HT1080 (cell line): ENCODE measurements at places on chromosomes 11 and 22.
A peak's percentile ranks its signal among the peaks of the same experiment; 100 is the strongest.

- no peak for DNase-seq
These were observed 9.1 kb upstream of the POU2AF2 start for GRCh38 chr11:111236383-111236782.

DNA sequence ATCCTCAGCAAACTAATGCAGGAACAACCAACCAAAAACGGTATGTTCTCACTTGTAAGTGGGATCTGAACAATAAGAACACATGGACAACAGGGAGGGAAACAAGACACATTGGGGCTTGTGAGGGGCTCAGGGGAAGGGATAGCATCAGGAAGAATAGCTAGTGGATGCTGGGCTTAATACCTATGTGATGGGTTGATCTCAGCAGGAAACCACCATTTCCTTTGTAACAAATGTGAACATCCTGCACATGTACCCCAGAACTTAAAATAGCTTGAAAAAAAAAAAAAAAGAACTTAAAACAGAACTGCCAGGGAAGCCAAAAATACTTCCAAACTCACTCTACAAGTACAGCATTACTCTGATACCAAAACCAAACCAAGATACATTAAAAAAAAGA, 33.8 kb downstream of the CASP4 start:
- DNase-seq, result no peak

DNA sequence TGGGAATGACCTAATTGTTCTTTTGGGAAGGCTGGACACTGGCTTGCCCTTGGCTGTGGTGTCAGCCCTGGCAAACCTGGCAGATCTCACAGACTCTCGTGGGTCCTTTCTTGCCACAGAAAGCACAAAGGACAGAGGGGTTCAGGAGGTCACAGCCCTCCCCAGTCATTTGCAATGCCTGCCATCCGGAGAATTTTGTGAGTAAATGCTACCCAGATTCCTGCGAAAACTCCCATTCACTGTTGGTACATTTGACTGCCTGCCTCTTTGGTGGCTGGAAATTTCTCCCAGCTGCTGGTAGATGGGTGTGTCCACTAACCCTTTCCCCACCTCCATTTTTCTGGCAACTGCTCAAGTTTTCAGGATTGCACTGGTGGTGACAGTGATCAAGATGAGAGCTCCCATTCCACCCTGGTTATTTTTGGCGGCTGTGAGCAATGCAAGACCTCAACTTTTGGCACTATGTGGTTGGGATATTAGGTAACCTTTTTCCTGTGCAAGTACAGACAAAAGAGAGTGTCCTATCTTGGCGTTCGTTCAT, 155.7 kb downstream of the NAV2 start:
- peak; percentile 79 for DNase-seq

DNA sequence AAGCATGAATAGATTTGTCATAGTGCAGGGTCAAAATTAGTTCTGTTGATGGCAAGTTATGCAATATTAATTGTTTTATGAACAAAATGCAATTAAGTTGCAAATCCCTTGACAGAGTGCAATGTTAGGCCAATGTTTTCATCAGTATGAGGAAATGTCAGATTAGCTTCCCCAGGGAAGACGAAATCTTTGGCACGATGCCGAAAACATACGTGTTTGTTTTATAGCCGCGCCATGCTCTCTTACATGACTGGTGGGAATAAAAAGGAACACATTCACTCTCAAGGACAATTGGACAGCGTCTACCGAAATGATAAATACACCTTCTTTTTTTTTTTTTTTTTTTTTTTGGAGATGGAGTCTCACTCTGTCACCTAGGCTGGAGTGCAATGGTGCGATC, 27.0 kb downstream of the MFNG start:
- DNase-seq, result no peak

GRCh38 chr11:33211580-33211979, 45.6 kb upstream of the HIPK3 start:
- peak; percentile 33 for DNase-seq

DNA sequence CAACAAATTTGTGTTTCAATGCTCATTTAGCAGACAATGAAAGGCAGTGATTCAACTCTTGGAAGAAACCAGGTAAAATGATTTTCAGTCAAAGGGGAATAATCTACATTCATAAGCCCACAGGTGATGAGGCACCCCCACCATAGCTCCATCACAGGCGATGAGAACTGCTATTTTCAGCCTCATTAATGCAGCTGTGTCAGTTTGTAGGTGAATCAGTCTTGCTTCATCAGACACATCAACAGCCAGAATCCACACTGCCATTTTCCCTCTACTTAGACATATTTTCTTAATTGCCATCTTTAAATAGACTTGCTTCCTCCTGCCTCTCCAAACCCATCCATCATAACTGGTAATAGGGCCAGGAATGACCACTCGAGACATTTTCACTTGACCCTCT, 701.0 kb downstream of the OPCML start:
- DNase-seq, result no peak

GRCh38 chr11:118868659-118869058, 15.0 kb upstream of the CXCR5 start:
- no peak for DNase-seq

GRCh38 chr11:79294845-79295731, 145.7 kb downstream of the TENM4 start:
- DNase-seq, result no peak

- DNase-seq, result no peak
These were observed 65.4 kb downstream of the CYP2R1 start for GRCh38 chr11:14826600-14826999.
